GM12865 (cell line): ENCODE measurements at places on chromosomes 5 and 9.

DNA sequence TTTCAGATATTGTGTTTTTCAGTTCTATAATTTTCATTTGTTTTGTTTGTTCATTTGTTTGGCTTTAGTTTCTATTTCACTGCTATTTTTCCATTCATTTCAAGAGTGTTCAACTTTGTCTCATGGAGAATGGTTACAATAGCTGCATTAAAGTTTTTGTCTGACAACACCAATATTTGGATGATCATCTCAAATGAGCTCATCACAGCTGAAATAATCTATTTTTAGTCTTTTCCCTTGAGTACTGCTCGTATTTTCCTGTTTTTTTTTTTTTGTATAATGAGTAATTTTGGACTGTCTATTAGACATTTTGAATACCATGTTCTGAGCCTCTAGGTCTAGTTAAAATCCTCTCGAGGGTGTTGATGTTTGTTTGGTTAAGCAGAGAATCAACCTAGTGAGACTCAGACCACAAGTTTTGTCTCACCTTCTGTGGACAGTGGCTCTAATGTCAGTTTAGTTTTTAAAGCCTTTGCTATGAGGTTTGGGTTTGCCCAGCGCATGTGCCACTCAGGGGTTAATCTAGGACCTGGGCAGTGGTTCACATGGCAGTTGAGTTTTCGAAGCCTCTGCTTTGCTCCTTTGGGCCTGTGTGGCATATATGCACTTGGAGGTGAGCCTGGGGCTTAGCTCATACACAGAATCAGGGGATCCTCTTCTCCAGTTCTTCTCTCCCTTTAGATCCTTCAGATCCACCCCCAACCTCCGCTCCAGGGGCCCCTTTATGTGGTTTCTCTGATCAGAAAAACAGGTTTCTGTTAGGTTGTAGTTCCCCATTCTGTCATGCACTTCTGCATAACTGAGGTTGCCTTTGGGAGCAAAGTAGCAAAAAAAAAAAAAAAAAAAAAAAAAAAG, 79.8 kb downstream of the ARSB start:
- DNase-seq, result peak; percentile 78

DNA sequence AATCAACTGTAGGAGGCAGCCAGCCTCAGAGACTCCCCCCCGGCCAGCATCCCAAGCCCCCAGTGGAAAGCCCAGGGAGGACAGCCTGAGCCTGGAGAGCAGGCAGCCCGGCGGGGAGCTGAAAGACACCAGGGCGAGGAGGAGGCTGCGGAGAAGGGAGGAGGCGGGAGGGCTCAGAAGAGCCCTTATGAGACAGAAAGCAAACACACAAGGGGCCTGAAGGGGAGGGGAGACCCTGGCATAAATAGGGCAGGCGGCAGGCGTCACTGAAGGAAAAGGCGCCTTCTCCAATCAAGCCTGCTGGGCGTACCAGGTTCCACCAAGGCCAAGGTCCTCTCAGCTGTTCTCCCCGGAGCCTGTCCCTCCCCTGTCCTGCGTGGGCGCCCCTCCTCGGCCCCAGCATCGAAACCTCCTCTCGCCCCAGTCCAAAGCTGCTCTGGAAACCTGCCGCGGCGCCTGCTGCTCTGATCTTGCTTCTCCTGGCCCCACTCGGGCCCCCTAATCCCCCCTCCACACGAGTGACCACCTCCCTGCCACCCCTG, 1.3 kb downstream of the SLC9A3 start:
- DNase-seq, result no peak

GRCh38 chr5:6902597-6902996, 189.4 kb downstream of the TENT4A start:
- DNase-seq, result no peak

GRCh38 chr5:55836191-55836590, 15.0 kb upstream of the IL31RA start:
- no peak for DNase-seq

- no peak for DNase-seq
Measured at GRCh38 chr9:38416461-38416860, 7.8 kb downstream of the IGFBPL1 start.

DNA sequence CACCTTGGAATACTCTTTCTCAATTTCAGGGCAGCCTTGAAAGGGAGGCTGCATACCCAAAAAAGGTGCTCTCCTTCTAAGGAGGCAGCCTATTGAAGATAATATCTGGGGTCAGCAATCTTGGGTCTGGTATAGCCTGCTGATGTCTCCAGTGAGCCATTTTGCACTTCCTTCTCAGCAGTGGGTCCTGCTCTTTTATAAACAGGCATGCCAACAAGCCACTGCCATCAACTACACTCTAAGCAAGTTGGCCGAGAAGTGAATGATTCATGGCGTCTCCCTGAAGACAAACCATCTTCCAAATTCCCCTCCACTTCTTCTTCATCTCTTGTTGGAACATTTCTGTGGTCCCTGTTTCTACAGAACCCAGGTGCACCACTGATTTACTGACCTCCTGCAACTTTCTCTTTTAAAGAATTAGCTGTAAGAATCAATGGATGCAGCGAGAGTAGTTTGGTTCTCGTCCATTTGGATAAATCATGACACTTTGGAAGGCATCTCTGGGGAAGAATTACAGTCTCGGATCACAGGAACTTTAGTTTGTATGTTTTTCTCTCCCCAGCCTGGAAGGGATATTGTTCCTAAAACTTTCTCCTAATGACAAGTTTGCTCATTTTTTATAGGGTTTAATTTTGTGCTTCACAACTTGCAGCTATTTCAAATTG, 108.3 kb downstream of the INSYN2B start:
- no peak for DNase-seq

DNA sequence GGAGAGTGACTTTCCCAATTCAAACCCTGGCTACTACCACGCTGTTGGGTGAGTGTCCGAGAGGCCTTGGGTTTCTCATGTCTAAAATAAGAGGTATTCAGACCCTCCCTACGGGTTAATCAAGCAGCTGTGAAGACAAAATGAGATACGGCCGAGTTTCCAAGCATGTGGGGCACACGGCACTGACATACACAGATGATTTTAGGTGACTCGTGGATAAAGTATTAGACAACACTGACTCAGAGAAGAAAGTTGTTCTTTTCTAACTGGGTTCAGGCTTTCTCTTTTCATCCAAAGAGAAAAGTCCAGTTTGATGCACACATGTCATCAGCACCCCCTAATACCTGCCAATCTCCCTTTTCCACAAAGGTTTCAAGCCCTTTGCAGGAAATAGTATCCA, 15.6 kb downstream of the FOXI1 start:
- DNase-seq, result no peak

DNA sequence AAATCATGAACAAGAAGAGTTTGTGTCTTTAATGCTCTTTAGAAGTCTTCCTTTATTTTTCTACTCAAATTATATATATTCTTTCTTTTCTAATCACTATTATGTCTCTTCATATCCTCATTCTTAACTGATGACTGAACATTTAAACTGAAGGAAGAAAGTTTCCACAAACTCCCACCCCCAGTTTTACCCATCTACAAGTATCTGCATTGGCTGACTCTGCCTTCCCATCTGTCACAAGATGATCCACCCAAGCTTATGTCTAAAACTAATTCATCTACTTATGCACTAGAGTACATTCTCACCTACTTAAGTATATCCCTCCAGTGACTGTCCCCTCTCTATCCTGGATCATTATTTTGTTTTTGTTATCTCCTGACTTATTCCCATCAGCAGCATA, 344.5 kb downstream of the PRR16 start:
- DNase-seq, result no peak

- peak; percentile 64 for DNase-seq
Measured at GRCh38 chr9:94002316-94003140, 47.4 kb upstream of the BARX1 start.

GRCh38 chr9:95125652-95126051, 191.9 kb downstream of the FANCC start:
- DNase-seq, result no peak

DNA sequence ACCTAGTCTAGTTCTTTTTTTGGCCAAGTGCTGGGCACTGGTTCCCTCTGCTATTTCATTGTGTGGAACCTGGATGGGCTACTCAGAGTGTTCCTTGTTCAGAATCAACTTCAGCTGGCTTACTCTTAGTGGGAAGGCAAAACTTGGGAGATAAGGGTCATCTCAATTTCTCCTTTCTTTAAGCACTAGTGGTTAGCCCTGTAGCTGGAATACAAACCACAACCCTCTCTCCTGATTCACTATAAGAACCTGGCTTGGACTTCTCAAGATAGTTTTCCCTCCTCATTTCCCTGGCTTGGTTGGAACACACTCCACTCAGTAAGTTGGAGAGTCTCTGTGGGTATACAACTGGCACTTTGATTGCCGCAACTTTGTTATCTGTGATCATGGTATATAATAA, 35.1 kb downstream of the GRIA1 start:
- DNase-seq, result no peak

DNA sequence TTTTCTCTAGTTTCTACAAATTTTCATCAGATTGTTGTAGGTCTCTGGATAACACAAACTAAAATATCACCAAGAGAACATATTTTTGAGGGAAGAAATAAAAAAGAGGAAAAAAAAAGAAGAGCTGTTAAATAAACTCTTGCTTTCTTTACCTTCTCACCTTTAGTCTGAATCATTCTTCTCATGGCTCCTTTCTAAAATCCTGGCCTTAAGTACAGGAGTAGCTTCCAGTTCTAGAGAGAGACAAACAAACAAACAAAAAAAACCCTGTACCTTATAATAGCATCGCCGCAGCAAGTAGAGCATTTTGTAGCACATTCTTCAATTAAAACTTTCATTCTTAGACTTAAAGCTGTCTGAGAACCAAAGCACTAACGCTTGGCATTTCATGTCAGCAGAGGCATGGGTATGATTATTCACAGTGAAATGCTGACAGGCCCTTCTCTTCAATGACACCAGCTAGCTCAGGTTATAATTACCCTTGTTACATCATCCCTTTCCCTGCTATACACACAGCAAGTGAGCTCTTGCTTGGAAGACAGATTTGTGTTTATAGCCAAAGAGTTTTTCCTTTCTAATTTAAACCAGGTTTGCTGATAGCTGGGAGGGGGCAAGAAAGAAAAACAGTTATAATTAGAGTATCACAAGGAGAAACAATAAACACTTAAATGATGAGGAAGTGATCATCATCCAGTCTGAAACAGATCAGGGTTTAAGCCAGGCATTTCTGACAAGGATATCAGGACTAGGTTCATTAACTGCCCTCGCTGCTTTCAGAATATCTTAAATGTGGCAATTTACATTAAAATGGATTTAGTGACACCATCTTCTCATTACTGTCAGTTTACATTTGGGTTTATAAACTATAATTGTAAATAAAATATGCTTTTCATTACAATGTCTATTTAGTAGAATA, 510.9 kb upstream of the ZNF608 start:
- DNase-seq, result no peak

GRCh38 chr5:140205216-140205615, 30.2 kb downstream of the CYSTM1 start:
- DNase-seq, result no peak

DNA sequence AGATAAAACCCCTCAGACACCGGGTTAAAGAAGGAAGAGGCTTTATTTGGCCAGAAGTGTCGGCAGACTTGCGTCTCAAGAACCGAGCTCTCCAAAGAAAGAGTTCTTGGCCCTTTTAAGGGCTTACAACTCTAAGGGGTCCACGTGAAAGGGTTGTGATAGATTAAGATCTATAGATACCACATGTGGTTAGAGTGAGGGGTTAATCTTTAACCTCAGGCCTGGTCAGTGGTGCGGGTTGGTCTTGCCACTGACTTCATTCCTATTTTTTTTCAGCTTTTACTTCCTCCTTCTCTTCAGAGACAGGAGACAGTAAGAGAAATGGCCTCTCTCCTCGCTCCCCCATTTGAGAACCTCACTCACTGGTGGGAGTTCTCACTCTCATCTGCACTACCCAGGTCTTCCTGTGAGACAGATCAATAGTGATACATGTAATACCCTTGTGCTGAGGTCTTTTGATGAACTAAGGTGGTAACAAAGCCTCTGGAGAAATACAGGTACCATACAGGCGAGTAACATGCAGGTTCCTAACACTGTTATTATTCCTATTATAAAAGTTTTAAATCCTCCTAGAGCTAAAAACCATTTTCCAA, 52.4 kb upstream of the COX7C start:
- DNase-seq, result no peak

GRCh38 chr9:91740701-91741100, 209.3 kb downstream of the ROR2 start:
- DNase-seq, result no peak

- no peak for DNase-seq
Measured at GRCh38 chr9:116907989-116908388, 220.9 kb downstream of the TRIM32 start.

DNA sequence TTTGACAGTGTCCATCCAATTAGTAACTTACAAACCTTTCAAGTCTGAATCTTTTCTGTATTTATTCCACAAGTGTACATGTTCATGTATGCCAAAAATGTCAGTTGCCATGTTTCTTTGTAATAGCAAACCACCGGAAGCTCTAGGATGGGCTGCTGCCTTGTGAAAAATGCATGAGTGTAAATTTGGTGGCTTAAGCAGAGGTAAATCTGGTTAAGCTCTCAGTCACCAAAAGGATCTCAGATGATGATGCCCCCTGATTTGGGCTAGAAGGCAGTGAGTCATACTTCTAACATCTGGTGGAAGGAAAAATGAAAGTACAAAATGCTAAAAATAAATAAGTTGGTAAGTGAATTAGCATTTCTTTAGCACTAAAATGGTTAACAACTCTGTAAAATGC, 567.5 kb downstream of the ELAVL2 start:
- no peak for DNase-seq

- DNase-seq, result no peak
Measured at GRCh38 chr5:80238097-80238496, 17.8 kb downstream of the SERINC5 start.

- no peak for DNase-seq
Measured at GRCh38 chr5:32044434-32044833, 129.7 kb downstream of the GOLPH3 start.

GRCh38 chr5:38404667-38405276, 146.4 kb downstream of the EGFLAM start:
- peak; percentile 6 for DNase-seq

DNA sequence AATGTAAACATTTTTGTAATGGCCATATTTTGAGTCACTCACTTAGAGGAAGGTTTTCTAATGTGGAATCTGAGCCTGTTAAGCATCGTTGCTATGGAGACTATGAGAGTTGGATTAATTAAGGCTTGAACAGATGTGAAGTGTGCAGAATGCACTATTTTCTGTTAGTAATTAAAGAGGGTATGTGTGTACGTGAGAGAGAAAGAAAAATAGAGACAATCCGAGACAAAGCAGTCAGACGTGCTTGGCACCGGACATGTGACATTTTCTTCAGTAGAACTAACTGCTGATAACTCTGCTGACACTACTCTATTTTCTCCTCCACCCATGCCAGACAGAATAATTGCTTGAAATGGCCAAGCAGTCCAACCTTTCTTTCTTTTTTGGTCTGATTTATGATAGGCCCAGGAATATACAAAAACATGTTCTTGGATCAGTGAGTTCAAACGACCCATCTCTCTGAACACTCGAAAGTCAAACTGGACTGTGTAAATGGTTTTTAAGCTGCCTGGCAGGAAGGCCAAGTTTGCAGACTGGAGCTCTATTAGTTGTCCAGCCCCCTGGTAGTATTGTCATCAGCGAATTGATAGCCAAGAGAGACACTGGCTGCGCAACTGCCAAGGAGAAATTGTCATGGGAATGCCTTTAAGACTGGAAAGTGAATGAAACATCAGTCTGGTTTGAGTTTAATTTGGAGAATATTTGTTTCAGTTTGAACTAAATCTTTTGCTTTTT, 322.1 kb downstream of the ARHGEF28 start:
- DNase-seq, result no peak

- no peak for DNase-seq
Measured at GRCh38 chr5:90220554-90220953, 189.0 kb downstream of the CETN3 start.
